T follicular helper cell (primary cell): ENCODE measurements at places on chromosomes 2 and 18.

GRCh38 chr2:41521211-41521610, 526.6 kb upstream of the PKDCC start:
- no peak for DNase-seq

DNA sequence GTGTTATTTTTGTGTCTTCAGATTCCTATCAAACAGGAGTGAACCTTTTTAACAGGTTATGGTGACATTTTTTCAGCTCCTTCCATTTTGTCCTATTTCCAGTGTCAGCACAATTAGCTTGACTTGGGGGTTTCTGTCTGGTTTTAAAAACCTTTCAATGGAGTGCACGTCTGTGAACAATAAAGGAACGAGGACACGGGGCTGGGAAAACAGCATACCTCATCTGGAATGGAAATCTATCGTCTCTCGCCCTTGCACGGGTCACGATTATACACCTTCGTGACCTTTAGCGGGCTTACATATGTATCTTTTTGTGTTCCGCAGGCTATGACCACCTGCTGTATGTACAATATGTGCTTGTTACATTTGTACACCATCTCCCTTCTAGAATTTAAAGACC, 2.3 kb upstream of the ZNF532 start:
- no peak for DNase-seq

DNA sequence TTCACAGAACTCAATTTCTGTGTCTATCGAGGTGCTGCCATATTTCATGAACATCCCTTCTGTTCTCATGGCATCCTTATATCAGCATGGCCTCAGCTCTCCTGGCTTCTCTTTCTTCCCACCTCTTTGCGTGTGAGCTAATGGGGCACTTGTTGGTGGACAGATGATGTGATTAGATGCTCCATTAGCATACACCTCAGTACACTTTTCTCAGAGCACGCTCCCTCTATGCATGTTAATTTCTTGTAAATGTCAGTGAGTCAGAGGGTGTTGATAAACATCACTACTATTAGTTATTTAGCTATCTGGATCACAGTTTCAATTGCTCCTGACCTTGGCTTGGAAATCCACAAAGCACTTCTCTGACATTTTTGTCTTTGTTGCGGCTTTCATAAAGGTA, 159.4 kb downstream of the CD8B2 start:
- DNase-seq, result no peak

DNA sequence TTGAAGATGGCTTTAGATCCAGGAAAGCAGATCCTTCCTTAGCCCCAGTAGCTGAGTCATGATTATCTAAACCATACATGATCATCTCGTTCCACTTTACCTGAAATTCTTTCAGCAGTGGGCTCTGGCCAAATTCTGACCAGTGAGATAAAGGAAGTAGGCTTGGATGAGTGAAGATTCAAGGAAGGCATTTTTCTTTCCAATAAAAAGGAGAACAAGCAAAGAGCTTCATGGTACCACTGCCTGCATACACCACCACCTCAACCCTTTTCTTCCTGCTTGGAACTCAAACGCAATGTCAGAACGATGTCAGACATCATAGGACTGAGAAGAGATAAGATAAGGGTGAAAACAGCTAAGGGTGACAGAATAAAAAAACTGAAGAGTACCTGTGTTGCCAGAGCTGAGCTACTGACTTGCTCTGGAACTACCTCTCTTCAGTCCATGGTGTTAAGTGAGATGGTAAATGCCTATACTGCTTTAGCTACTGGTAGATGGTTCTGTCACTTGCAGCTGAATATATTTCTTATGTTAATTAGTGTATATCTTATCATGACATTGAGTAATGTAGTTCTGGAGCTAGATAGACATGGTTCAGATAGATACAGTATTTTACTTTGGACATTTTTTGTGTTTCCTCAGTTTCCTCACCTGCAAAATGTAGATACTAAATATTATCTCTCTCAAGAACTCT, 58.7 kb upstream of the ACVR1 start:
- DNase-seq, result no peak

DNA sequence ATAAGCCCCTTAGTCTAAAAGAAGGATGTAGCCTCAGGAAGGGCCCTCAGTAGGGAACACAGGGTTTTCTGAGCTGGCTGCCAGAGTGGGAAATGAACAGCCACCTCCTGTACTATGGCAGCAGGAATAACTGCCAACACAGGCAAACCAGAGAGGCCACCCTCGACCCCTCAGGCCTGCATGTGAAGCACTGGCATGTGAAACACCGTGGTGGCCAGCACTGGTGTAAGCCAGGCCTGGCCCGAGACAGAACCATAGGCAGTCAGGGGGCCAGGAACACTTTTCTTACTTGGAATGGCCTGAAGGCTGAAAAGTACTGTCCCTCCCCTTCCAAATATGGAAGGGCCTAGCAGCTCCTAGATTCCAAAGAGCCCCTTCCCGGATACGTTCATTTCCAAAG, 28.2 kb downstream of the SFXN5 start:
- DNase-seq, result no peak

- no peak for DNase-seq
Observed at GRCh38 chr2:17543131-17543660, 2.7 kb downstream of the VSNL1 start.

DNA sequence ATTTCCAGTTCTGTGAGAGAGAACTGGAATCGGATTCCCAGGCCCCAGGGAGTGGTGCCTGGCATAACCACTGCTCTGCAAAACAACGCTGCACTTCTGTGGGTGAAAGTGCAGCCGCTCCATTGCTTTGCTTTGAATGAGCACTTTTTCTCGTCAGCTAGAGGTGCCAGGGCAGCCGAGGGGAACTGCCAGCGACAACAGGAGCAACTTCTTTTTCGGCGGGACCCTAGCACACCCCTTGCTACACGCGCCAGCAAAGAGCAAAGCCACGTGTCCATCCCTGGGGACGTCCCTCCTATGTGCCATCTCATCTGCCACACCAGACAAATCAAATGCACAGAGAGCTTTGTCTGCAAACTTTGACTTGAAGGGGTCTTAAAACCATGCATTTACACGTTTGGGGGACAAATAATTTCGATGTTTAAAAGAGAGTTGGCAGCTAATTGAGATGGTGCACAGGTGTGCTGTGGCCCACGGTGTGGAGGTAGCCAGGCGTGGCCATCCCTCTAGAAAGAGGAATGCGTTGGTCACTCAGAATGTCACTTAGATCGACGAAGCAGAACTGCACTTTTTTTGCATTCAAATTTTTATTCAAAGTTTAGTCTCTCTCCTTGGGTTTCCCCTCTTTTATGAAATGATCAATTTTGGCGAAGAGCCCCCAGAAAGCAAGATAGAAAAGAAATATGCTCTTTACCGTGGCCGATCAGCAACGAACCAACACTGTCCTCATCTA, 151.8 kb downstream of the MBP start:
- no peak for DNase-seq

DNA sequence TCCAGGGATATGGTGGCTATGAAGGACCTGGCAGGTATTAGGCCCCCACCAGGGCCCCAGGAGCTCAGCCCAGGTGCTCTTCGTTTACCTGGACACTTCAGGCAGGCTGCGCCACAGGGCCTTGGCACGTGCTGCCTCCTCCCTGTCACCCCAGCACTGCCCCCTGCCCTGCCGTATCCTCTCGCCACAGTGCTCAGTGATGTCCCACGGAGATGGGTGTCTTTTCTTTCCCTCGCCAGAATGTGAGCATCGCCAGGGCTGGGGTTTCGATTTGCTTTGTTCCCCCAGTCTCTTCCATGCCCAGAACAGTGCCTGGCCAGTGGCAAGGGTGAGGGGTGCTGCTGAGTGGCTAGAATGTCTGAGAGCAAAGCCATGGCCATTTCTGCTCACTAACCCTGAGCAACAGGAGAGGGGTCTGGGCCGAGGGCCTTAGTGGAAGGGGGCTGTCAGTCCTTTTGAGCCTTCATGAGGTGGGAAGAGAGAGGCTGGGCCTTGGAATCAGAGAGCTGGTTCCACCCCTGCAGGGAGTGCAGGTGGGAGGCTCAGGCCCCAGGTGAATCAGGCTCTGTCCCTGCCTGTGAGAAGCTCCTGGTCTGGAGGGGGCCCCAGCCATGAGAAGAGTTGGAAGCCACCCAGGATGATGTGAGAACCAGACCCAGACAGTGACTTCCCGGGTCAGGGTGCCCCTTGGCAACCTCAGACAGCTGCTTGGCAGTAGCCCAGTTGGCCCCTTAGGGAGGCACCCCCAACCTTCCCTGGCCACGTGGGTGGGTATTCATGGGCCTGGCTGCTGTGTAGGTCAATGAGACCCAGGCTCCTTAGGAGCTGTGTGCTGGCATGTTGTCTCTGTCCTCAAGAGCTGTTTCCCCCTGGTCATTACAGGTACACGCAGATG, 129.9 kb upstream of the HS6ST1 start:
- no peak for DNase-seq

DNA sequence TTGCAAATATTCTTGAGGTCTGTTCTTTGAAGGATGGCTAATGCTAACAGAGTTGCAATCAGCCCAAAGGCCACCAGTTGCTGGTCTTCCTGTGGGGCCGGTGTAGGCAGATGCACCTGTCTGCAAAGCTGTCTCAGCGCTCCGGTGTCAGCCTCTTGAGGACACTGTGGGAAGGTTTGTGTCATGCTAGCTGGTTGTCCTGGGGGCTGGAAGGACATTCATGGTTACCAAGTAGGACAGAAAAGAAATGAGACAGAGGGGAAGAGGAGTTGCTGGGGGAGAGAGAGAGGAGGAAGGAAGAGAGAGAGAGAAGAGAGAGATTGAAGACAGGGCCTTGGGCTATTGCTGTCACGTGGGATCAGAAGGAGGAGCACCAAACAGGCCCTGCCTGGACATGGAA, 639.6 kb upstream of the HS6ST1 start:
- no peak for DNase-seq

DNA sequence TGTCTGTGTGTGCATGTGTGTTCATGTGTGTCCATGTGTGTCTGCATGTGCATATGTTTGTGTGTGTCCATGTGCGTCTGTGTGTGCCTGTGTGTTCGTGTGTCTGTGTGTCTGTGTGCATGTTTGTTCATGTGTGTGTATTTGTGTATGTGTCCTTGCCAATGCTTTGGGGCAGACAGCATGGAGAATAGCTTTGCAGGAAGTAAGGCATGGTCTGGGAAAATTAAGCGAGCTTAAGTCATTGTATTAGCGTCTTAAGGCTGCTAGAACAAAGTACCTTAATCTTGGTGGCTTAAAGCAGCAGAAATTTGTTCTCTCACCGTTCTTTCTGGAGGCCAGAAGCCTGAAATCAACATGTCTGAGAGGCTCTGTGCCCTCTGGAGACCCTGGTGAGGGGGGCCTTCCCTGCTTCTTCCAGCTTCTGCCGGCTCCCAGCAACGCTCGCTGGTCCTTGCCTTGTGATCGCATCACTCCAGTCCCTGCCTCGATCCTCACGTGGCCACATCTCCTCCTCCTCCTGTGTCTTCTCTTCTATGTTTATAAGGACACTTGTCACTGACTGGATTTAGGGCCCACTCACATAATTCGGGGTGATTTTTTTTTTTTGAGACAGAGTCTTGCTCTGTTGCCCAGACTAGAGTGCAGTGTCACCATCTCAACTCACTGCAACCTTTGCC, 3.8 kb downstream of the NEU2 start:
- no peak for DNase-seq

DNA sequence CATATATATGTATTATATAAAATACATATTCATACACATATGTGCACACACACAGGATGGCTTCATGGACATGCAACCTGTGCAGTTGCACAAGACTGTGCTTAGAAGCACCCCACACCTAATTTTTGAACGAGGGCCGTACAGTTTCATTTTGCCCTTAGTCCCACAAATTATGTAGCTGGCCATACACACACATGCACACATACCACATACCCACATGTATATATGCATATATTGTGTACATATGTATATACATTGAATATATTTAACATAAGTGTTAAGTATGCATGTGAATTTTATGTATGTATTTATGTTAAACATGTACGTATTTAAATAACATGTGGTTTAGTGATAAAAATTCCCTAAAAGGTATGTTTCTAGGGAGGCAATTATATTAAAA, 18.3 kb downstream of the GPATCH11 start:
- no peak for DNase-seq

DNA sequence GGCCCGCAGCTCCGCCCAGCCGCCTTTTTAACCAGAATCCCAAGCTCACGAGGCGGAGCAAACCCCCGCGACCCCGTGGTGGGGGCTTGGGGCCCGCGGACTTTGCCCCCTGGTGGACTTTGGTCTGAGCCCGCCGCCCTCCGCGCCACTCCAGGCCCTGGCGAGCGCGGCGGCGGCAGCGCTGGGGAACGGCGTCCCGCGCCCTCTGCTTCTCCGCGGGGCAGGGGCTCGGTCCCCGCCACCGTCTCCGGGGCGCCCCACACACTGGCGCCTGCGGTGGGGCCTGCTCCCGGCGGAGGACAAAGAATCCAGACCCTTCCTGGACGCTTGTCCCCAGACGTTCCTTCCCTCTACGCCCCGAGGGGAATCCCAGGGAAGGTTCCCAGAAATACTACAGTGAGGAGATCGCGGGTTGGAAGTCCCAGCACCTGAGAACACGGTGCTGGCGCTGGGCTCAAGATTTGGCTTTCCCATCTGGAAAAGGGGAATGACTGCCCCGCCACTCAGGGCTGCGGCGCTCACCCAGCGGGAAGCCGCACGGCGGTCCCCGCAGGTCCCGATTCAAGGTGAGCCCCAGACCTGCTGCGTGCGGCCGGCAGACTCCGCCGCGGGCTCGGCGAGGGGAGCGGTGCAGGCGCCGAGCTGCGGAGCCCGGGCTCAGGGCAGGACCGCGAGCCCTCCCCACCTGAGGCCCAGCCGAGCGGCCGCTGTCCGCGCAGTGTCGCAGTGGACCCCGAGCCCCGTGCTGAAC, at the start of gene HAAO:
Gene HAAO, minus strand, starts transcription at position 1 of the 751 bp plus-strand sequence. CDS start 47 bp downstream, outside the sequence.
- DNase-seq, result no peak

DNA sequence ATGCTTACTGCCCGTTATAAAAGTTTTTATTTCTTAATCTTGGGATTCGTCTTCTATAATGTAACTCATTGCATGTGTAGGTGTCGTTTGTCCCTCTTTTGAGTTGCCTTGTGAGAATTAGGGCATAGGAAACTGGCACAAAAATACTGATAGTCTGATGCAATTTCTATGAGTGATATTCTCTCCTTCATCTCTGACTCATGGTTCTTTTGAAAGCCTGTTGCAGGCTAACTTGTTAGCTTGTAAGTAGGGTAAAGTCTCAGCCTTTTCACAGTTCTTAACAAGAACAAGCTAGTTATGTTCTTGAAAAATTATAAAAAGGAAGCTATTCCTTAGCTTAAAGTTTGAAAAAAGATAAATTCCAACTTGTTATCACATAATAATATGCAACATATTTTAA, 1085.4 kb upstream of the NRXN1 start:
- DNase-seq, result no peak

DNA sequence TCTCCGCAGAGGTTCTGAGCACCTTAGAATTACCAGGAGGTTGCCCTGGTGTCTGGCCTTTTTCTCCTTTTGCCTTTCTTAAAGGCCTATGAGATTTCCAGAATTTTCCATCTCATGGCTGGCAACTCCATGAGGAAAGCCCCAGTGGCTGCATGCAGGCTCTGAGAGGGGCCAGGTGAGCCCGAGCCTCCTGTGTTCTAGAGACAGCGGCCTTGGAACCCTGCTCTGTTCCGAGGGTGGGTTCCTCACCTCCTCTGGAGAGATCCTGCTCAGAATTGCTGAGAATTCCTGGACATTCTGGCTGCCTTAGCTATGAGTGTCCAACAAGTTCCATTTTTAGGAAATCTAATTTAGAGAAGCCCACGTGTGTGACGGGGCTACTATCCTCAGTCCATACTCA, 35.7 kb upstream of the HPCAL1 start:
- no peak for DNase-seq

- DNase-seq, result no peak
Observed at GRCh38 chr2:8606226-8606625, 75.6 kb upstream of the ID2 start.
